ENCODE measurements at places on chromosomes 3 and 15. TPM values are rescaled to one million over a fixed set of nuclear protein-coding genes. Genes with fewer than 3 reads are reported as not detected.
A peak's percentile ranks its signal among the peaks of the same experiment; 100 is the strongest.

SMARCC1 gene
- 53.4 TPM for total RNA-seq

GRCh38 chr15:67134067-67134838, 68.9 kb downstream of the SMAD3 start:
- peak; percentile 62 for DNase-seq

- no peak for DNase-seq
These were observed 157.7 kb downstream of the MBNL1 start for GRCh38 chr3:152426393-152426792.

GRCh38 chr15:99662903-99663302, 70.3 kb downstream of the LYSMD4 start:
- no peak for DNase-seq

SST gene
- total RNA-seq = not detected

DNA sequence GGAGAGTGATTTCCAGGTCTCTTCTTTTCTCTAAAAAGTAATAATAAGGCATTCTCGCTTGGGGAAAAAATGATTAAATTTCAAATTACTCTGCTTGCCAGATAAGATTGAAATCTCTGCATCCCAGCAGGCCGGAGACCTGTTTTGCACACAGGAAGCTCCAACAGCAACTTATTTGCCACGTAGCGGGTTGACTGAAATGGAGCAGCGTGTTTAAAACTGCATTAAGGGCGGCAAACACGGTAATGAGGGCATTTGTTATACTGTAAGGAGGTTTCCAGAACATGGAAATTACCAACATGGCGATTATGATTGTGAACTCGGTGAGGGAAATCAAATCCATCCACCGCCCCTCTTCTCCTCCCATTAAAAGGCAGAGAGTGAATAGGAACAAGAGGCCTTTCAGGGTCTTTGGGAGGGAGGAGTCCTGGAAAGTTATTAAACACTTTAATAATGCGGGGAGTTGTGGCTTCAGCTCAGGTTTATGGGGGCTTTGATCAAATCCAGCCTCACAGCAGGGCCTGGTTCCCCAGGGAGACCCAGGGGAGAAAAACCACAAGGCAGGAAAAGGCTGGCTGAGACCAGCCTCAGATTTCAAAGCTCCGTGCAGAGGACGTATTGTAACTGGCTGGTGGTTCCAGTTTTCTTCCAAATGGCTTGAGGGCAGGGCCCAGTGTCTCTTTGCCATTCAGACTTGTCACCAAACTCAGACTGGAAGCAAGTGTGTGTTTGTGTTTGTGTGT, 242.3 kb downstream of the TLE3 start:
- DNase-seq = no peak

- no peak for DNase-seq
These were observed 7.3 kb downstream of the MYO5C start for GRCh38 chr15:52288051-52288942.

DNA sequence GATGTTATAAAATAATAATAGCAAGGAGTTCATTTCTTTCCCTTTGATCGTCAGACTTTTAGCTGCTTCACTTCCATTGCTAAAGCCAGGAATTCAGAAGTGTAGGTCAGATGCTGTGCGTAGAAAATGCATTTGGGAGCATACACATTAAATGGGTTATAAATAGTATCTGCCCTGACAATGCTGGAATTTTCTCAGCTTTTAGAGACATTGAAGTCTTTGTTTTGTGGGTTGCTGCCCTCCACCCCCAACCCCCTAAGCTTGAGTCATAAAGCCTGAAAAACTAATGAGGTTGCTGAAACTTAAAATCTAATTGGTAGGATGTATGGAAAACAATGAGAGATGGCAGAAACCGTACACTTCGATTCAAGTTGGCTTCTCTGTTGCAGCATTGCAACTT, 81.9 kb downstream of the MITF start:
- no peak for DNase-seq

DNA sequence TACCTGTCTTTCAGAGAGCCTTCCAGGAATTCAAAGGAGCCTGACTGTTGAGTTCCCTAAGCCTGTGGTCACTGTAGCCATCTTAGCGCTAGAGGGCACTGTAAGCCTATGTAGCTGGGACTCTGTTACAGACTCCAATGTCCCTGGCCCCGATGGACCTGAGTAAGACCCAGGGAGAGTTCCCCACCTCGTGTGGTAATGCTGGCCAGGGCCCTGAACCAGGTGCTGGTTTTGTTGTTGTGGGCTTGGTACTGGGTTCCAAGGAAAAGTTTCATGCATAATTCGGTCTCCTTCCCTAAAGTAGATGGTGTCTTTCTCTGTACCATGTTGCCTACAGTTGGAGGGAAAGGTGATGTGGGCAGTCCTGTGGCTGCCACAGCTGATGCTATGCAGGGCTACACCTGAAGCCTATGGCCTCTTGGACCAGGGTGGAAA, 32.4 kb downstream of the CDAN1 start:
- no peak for DNase-seq

IGF2BP2 gene
- total RNA-seq = 4.1 TPM

DNA sequence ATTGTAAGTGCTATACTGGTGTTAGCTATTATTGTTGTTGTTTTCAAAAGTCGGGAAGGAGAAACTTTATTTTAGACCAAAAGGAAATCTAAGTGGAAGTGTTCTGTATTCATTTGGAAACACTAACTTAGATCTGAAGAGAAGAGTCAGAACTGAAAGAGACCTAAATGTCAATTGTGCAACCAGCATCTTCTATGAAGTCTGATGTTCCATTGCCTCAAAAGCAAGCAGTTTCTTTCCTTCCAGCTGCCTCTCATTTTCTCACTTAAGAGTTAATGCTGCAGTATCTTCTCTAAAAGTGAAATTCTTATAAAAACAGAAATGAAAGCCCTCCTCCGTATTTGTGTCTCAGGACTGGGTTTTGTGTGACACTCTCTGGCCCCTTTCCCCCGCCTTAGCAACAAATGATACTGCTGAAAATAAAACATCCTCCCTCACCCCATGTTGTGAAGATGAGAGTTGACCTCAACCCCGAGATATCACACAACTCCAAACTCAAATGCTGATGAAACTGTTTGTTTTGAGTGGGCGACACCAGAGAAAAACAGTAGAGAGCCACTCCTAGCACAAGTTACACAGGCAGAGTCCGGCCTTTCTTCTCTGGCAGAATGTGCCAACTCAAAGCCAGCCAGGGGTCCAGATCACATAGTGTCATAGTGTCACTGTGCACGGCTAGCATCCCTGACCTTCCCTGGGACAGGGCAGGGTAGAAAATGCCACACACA, 48.9 kb downstream of the GLDN start:
- DNase-seq = no peak

- no peak for DNase-seq
These were observed 55.2 kb downstream of the TMOD3 start for GRCh38 chr15:51884517-51885236.

DNA sequence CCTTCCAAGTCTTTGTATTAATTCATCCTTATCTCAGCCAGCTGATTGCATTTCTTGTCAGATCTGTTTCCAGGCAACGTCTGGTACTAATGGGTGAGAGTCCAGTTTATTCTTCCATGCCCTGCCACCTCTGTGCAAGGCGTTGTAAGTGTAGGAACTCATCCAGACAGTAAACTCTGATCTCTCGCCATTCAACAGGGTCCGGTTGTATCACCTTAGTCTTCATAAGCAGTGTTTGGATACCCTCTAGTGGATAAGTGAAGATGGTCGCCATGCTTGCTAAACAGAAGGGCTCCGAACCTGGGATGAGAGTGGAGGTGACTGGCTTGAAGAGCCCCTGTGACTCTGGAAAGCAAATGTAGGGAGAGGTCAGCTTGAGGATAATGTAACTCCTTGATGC, 51.6 kb upstream of the CMTM7 start:
- no peak for DNase-seq

- DNase-seq = no peak
These were observed 143.6 kb downstream of the ANO10 start for GRCh38 chr3:43478118-43478785.

- no peak for DNase-seq
These were observed 2.1 kb upstream of the OXSR1 start for GRCh38 chr3:38163117-38163840.

USP13 gene
- 12.1 TPM for total RNA-seq

CASR gene
- not detected for total RNA-seq

GRCh38 chr3:47867451-47868044, 64.6 kb downstream of the DHX30 start:
- no peak for DNase-seq

MBD4 gene
- total RNA-seq = 24.9 TPM

Measured in posterior vena cava (tissue), 2 donors.